ENCODE measurements at places on chromosomes 1 and 21.
A peak's percentile ranks its signal among the peaks of the same experiment; 100 is the strongest.

DNA sequence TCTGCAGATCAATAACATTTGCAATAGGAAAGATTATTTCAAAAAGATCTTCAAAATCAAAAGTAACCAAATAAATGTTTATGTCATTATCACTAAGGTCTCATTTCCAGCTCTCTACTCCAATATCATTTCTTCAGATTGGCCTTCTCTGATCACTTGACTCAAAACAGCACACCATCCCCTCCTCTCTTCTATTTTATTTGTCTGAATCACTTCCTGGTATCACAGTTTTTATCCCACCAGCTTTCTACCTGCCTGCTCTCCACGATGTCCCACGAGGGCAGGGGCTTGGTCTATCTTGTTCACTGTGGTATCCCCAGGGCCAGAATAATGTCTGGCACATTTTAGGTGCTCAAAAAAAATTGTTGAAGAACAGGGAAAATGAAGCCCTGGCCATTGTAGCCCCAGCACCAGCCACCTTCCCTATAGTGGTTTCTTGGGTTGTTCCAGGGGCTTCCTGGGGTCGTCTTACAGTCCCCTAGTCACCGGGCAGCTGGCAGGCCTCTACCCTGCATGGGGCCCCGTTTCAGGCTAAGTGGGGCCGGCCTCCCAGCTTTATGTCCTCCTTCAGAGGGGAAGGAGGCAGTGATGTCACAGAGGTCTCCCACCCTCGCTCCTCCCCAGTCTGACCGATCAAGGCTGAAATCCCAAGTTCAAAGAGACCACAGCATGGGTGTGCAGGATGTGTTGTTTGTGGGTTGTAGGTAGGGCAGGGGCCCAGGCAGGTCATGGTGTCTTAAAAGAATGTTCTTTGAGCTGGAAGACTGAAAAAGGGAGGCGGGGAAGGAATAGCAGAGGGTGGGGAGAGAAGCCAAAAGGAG lies 3.5 kb upstream of the PADI1 start:
- DNase-seq = no peak

GRCh38 chr1:168235548-168235885 lies 9.7 kb downstream of the SFT2D2 start:
- no peak for DNase-seq

DNA sequence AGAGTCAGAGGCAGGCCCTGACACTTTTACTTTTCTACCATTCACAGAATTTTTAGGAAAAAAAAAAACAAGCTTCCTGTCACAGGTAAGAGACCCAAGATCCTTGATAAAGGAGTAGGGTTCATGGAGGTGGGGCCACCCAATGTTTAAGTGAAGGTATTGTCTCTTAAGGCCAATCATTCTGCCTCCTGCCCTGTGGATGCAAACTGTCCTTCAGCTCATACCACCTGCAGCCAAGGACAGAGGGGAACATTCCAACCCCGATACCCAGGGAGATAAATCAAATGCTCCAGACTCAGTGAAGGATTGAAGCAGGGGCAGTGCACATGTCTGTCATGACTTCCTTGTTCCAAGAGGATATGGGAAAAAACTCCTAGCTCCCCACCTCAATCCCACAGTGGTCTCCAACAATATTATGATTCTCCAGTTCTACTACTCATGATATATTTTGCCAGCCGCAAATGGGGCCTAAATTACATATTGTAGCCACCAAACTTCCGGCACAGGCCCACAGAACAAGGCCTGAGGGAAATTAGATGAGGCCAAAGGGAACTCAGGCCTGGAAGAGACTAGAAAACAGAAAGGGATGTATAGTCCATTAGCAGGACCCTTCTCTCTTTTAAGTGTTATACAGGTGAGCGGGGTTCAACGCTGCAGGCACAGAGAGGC lies 59.5 kb downstream of the TRABD2B start:
- DNase-seq = no peak

- no peak for DNase-seq
Observed at GRCh38 chr1:71228742-71229365, 148.0 kb upstream of the ZRANB2 start.

GRCh38 chr1:20486457-20487235 lies 636 bp upstream of the CAMK2N1 start:
- peak; percentile 56 for DNase-seq

- DNase-seq = peak; percentile 70
Observed at GRCh38 chr1:198444792-198445191, 95.7 kb downstream of the ATP6V1G3 start.
